ENCODE measurements at places on chromosomes 4 and X. TPM values are rescaled to one million over a fixed set of nuclear protein-coding genes. Genes with fewer than 3 reads are reported as not detected.

DNA sequence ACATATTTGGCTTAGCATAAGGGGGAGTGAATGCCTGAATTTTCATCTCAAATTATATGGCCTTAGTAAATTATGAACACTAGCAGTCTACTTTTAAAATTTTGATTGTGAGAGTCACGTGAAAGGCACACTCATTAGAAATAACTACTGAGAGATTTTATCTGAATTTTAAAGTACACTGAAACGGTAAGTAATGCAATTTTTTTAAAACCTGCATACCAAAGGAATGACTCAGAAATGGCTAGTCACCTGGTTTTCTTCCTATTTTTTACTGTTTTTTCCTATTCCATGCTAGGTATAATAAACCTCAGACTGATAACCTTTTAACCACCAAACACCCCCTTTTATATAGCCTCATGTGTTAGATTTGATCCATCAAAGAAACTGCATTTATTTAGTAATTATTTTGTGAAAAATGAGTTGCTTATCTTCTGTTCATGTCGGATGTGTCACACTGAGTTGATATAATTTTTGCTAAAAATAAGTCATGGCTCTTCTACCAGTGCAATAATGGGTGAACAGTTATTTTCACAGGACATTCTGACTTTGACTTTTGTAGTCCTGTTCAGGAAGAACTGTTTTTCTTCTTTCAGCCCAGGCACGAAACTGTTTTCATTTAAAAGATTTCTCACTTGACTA is 40.4 kb downstream of the CPEB2 start:
- no peak for DNase-seq

DNA sequence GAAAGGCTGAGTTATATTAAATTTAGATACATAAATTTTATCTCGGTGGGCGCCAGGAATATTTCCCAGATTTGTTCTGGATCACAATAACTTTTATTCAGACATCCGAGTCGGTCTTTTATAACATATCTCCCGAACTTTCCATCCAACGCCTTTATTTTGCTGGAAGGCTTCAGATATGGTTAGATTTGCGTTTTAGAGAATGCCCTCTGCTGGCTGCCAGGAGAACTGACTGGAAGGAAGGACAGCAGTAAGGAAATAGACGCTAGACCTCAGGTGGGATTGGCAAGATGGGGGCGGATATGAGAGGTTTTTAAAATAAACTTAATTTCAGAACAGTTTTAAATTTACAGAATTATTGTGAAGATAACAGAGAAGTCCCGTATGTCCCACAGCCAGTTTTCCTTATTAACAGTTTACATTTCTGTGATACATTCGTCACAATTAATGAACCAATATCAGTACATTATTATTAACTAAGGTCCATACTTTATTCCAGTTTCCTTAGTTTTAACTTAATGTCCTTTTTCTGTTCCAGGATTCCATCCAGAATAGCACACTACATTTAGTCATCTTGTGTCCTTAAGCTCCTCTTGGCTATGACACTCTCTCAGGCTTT is 4.6 kb upstream of the KANTR start:
- no peak for DNase-seq

- no peak for DNase-seq
These were observed 22.0 kb upstream of the ADGRA3 start for GRCh38 chr4:22537864-22538263.

GRCh38 chr4:31917334-31917733 is 1197.2 kb downstream of the PCDH7 start:
- DNase-seq = no peak

TMEM47 gene
- total RNA-seq = 46.1 TPM

EREG gene
- not detected for total RNA-seq
